ENCODE measurements at places on chromosomes 16 and 17.

DNA sequence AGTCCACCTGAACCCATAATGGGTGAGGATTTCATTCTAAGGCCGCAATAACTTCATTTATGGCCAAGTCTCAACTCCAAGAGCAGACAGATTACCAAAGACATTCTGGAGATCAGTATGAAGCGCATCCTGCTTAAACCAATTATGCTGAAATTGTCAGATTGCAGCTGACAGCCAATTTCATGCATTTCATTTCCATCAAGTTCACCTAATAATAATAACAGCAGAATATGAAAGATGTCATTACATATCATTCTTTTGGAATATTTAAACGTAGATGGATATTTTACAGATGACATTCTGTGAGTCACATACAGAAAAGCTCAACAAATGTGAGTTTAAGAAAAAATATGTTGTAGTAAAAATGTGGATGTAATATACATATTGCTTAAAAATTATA, 54.9 kb upstream of the NACA2 start:
- no peak for DNase-seq

DNA sequence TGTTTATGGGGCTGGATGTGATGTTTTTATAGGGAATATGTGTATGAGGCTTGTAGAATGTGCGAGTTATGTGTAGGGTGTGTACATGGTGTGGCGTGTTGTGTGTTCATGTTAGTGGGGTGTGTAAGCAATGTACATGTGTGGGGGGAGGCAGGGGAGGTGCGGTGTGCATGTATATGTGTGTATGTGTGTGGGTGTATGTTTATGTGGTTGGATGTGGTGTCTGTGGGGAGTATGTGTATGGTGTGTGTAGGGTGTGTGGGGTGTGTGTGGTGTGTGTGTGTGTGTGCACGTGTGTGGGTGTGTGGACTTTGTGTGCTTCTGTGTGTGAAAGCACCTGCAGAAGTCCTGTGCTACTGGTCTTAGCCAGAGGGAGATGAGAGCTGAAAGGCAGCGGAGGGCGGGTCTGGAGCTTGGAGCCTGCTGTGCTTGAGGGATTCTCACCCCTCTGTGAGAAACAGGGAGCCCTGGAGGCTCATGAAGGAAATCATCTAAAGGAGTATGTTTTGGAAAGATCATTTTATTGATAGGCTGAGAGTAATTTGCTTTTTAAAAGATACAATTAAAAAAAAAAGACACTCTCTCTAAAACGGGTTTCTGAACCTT, 222.7 kb downstream of the HS3ST4 start:
- DNase-seq = no peak

- DNase-seq = no peak
Measured at GRCh38 chr17:32604966-32605365, 118.2 kb downstream of the CDK5R1 start.

DNA sequence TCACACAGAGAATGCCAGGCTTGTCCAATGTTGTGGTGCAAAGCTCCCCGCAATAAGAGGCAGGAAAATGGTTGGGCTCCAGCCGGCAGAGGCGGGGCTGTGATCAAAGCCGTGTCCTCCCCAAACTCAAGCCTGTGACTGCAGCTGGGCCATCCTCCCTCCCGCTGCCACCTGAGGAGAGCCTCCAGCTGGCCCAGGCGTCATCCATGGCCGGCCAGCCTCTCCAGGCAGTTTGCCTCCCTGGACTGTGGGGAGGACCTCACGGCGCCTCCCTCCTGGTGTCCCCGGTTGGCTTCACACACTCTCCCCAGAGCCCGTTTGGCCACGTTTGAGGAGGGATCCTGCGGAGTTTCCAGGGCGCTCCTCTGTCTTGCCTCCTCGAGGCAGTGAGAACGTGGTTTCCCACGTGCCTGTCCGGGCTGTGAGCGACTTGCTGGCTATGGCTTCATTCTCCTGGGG, 134.1 kb downstream of the IRF8 start:
- DNase-seq = peak; percentile 30

DNA sequence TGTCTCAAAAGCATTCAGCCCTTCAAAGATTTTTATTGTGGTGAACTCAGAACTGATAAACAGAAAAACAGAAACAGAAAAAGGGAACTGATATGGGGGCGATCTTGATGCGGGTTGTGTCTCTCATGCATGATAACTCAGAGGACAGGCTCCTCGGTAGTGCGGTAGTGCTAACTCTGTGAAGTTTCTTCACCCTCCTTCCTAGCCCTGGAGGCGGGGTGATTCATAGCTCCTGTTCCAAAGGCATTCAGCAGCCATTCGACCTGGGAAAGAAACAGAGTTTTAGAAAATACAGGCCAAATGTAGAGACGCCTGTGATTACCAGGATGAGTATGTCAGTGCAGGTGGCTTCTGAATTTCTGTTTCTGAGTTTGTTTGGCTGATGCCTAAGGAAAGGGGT, 5.5 kb upstream of the MAF start:
- no peak for DNase-seq

DNA sequence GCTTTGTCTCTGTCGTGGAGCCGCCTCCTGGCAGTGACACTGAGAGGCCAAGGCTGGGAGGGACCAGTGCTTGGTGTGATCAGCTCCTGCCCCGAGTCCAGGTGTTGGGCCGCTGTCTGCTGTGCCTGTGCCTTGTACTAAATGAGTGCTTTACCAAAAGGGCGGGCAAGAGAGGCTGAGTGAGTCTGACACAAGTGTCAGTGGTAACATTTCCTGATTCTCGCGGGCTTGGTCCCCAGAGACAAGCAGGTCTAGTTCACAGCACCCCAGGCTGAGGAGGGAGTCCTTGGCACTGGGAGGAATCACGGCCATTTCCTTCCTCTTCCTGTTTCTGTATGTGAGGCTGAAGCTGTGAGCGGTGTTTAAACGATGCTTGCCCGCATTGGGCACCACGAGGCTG, 30.2 kb downstream of the PLD6 start:
- DNase-seq = no peak

DNA sequence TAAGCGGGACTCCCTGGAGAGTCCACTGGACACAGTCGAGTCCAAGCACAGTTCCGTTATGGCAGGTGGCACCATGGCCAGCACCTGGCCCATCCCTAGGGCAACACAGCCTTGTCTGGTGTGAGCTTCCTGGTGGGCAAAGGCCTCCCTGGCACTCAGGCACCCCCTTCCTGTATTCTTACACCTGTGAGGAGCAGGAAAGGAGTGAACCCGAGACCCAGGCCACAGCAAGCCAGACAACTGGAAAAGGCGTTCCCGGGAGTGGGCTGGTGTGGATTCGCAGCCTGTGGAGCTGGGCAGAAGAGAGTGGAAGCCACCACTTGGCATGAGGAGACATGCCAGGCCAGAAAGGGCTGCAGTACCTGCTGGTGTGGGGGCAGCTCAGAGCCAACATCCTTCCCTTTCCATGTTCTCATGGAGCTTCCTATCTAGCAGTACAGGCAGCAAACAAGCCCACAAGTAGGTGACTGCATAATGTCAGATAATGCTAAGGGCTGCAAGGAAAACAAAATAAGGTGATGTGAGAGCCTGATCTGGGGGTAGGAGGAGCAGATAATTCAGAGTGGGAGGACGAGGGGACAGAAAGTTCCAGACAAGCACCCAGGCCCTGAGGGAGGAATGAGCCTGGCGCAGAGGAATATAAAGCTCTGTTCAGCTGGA, 87.0 kb downstream of the GNAO1 start:
- DNase-seq = no peak

DNA sequence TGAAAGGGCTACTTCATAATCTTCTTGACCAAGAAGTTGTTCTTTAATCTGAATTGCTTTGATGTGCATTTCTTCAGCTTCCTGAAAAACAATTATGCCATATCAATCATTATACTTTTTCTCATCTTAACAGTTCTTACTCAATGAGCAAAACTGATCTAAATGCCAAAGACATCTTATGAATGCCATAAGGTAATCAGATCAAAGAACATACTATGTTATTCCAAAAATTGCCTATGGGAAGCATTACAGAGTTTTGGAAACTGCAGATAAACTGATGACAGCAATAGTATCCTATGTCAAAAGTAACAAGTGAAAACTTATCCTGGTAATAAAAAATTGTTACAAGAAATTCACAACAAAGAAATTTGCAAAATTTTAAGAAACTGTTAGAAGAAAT, 29.7 kb downstream of the CHCT1 start:
- no peak for DNase-seq

GRCh38 chr17:15303268-15303667, 38.1 kb downstream of the TEKT3 start:
- no peak for DNase-seq

DNA sequence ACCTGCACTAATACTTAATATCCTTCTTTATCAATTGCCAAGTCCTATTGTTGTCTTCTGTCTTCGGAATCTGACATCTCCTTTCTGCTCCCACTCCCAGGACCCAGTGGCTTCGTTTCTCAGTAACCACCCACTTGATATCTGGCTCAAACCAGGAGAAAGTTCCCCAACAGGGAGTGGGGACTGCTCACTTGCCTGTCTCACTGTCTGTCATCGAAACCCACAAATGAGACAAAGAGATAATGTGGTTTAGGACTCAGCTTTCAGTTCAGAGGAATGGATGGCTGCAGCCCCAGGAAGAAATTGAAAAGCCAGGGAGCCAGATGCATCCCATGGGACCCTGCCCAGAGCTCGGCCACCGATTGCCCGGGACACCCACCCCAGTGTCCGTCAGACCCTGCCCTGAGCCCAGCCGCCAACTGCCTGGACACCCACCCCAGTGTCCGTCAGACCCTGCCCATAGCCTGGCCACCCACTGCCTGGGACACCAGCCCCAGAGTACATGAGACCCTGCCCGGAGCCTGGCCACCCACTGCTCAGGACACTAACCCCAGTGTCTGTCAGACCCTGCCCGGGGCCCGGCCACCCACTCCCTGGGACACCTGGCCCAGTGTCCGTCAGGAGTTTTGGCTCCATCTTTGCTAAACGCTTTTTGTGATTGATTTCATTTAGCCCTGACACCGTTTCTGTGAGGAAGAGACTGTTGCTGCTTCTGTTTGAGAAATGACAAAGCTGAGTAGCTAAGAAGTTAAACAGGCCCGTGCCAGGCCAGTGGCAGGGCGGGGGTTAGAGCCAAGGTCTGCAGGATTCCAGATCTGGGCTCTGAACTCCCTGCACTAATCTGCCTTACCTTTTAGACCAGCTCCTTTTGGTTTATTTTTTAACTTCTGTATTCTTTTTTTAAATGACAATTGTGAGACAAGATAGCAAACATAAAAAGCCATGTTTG, 251.4 kb downstream of the PHKB start:
- no peak for DNase-seq

- no peak for DNase-seq
Measured at GRCh38 chr17:43701318-43701743, 39.6 kb upstream of the MEOX1 start.

DNA sequence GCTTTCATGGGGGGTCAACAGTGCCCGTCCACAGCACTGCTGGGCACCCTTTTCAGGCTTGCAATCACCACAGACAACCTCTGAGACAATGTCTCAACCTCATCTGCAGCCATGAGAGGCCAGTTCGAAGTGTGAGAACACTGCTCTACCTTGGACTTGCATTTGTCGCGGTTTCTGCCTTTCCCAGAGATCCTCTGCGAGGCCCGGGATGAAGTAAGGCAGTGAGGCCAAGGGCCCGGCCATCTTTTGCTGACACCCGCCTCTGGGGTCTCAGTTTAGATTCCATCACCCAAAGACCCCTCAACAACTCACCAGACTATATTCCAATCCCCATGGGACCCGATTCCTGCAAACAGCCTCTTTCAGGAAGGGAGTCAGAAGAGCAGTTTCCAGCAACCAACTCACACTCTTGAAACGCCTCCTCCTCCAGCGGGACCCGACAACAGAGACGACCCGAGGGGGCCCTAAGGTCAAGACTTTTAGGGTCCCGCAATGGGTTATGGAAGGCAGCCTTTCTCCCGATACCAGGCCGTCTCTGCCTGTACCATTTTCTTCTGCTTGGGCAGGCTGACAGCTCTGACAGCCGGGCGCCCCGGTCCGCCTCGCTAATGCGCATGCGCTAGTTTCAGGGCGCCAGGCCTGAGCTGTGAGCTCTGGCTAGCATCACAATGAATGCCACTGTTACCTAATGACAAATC, 576.0 kb downstream of the KCNJ18 start:
- no peak for DNase-seq

- DNase-seq = no peak
Measured at GRCh38 chr17:28916302-28916934, 13.5 kb upstream of the DHRS13 start.

- DNase-seq = no peak
Measured at GRCh38 chr17:27497696-27498095, 41.4 kb downstream of the KSR1 start.

DNA sequence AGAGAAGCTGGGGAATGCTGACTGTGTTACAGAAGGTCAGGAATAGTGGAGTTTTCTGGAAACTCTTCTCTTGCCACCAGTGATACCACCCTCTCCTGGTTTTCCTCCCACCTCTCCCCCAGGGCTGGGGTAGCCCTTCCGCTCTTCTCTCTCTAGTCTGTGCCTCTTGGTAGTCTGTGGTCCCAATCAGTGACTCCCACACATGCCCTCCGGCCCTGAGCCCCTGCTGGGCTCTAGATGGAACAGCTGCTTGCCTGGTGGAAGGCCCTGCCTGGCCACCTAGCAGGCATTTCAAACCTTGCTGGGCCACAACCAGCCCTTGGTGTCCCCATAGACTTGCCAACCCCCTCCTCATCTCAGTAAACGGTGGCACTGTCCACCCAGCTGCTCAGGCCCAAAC, 15.2 kb upstream of the MTSS2 start:
- DNase-seq = no peak

DNA sequence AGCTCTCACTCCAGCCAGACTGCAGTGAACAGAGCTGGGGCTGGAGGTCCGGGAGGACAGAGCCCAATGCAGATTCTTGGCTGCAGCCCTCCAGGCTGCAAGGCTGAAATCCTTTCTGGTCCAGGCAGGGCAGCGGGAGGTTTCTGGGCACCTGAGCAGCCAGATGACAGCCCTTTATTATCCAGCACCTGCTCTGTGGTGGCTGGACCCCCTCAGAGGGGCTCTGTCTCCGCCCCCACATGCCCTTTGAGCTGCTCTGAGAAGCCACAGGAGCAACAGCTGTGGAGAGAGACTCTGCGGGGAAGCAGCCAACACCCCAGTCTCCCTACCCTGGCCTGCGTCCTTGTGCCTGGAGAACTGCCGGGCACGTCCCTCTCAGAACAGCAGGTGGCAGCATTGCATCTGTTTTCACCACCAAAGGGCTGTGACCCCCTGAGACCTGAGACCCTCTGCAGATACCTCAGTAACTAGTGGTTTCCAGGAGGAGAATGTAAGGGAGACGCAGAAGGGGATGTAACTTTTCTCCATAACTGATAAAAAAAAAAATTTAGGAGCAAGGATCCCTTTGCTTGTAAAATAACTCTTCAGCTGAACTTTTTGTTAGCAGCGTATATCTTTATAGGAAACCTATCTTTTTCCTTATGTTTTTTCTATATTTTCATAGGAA, 3.7 kb upstream of the CNP start:
- peak; percentile 82 for DNase-seq

DNA sequence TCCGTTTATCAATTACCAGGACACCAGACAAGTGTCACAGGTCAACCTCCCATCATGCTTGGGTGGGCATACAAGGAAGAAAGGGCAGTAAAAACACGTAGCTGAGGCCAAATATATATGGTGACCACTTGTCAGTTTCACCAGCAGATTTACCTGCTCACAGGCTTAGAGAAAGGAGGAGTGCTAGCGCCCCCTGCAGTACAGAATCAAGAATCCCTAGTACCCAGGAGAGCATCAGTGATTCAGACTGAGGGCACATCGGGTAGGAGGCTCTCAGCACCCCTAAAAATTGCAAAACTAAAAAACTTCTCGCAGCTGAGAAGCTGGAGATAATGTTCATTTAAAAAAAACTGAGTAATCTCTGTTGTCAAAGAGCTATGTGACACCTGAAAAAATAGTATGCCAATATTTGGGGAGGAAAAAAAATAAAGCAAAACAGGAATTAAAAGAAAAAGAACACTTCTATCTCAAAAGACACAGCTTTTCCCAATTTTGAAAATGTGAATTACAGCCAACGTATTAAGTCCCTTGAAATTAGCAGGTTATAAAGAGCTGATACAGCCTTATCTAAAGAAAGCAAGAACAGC, 21.2 kb upstream of the MON1B start:
- no peak for DNase-seq

Measured in frontal cortex (tissue), 4 donors.